ENCODE measurements at places on chromosomes 3 and 15. TPM values are rescaled to one million over a fixed set of nuclear protein-coding genes. Genes with fewer than 3 reads are reported as not detected.

SOX14 gene
- not detected for total RNA-seq

AQP9 gene
- 10.0 TPM for total RNA-seq

RASGRP1 gene
- total RNA-seq, result 1.6 TPM

ROPN1 gene
- total RNA-seq, result not detected

EFHB gene
- 0.41 TPM for total RNA-seq

GASK1A gene
- 10.2 TPM for total RNA-seq

MANF gene
- 42.6 TPM for total RNA-seq

TUSC7 gene
- not detected for total RNA-seq

CAMKV gene
- not detected for total RNA-seq

TUBGCP5 gene
- total RNA-seq, result 39.6 TPM

PDCD7 gene
- total RNA-seq, result 18.5 TPM

SYNPR gene
- total RNA-seq, result not detected

DNA sequence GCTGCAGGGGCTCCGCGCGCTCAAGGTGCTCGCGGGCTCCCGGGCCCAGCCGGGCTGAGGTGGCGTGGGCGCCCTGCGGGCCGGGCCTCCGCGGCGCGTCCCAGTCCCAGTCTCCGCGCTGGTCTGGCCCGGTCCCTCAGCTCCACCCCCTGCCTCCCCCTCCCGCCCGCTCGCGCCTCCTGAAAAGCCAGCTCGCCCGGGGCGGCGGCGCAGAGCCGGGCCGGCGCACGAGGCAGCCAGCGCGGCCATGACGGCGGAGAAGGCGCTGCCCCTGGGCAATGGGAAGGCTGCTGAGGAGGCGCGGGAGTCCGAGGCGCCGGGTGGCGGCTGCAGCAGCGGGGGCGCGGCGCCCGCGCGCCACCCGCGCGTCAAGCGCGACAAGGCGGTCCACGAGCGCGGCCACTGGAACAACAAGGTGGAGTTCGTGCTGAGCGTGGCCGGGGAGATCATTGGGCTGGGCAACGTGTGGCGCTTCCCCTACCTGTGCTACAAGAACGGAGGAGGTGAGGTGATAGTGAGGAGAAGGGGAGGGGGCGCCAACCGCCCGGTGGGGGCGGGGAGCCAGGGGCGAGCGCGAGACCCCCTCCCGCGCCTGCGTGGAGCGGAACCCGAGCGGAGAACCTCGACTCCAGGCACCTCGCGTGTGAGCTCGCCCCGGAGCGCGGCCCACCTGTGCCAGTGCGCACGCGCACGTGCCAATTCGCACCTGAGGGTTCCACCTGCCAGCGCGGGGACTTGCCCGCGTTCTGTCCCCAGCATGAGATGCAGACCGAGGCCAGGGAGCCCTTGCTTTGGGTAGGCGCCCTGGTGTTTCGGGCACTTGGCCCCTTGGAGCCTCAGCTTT is at the start of gene SLC6A11:
SLC6A11 (plus strand) TSS at position 210 of the 844 bp plus-strand sequence; CDS start at position 248, 38 bp downstream.
- no peak for DNase-seq
- no peak within 1 kb of the TSS for H3K27ac ChIP-seq
- no peaks in the 10 kb centered on the region for H3K4me1 ChIP-seq
- peak within 1 kb of the TSS; percentile 44 for H3K4me3 ChIP-seq
- H3K36me3 ChIP-seq, result no peaks in the 10 kb centered on the region

GRCh38 chr15:43872416-43873020 is 45.7 kb downstream of the WDR76 start:
- H3K4me1 ChIP-seq, result no peaks in the 10 kb centered on the region
- DNase-seq, result no peak
- H3K27me3 ChIP-seq, result no peaks in the 10 kb centered on the region
- no peak overlapping the region for H3K4me3 ChIP-seq

DNA sequence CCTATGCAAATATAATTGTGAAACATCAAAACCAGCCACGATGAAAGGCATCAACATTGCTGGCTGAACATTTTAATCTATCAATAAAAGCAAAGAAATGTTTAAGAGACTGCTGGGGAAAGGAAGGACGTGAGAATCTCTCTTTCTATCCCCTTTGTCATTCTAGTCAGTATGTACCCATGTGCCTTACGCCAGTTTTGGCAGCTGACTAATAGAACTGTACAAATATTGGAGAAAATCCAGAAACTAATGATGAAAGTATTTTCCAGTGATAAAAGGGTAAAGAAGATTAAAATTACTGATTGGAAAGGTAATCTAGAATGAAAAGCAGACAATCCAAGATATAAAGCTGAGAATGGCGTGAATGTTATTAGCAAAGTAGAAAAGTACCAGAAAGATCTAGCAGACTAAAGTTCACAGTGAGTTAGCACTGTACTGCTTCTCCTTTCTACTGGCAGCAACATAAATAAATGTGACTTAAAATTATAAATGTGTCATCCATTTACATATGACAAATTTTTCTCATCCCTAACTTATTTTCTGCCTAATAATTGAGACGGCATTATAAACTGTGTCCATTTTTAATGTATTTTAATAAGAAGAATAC is 401.9 kb upstream of the CNTN4 start:
- DNase-seq, result no peak
- no peak overlapping the region for H3K4me3 ChIP-seq
- H3K36me3 ChIP-seq, result no peaks in the 10 kb centered on the region
- H3K27ac ChIP-seq, result no peak overlapping the region
- H3K27me3 ChIP-seq, result no peaks in the 10 kb centered on the region
- H3K4me1 ChIP-seq, result no peaks in the 10 kb centered on the region

GRCh38 chr3:120202363-120202762 is 82.7 kb downstream of the GPR156 start:
- no peaks in the 10 kb centered on the region for H3K36me3 ChIP-seq
- H3K27ac ChIP-seq, result no peak overlapping the region
- no peaks in the 10 kb centered on the region for H3K27me3 ChIP-seq
- no peak overlapping the region for H3K4me3 ChIP-seq

- H3K4me1 ChIP-seq, result no peaks in the 10 kb centered on the region
- H3K36me3 ChIP-seq, result no peaks in the 10 kb centered on the region
- no peaks in the 10 kb centered on the region for H3K27me3 ChIP-seq
- DNase-seq, result no peak
Observed at GRCh38 chr3:17765819-17766472, 23.5 kb upstream of the TBC1D5 start.

GRCh38 chr3:133930341-133930933 is 34.8 kb upstream of the RAB6B start:
- no peaks in the 10 kb centered on the region for H3K27me3 ChIP-seq

DNA sequence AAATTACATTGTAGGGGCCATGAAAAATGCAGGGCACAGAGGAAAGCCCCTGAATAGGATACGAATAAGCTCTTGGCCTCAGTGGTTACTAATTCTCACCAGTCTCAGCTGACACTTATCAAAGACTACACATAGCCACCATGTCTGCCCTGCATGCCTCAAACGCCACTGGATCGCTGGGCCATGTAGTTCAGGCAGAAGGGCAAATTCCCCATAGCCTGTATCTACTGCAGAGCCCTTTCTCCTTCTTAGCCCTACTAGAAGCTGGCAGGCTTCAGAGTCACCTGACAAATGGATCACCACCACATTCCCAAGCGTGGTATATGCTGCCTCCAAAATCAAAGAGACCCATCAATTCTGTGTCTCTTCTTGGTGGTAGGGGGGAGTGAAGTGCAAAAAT is 177.4 kb downstream of the MINAR1 start:
- no peak overlapping the region for H3K27ac ChIP-seq
- no peaks in the 10 kb centered on the region for H3K36me3 ChIP-seq
- H3K27me3 ChIP-seq, result no peaks in the 10 kb centered on the region
- DNase-seq, result no peak

- DNase-seq, result no peak
- H3K4me1 ChIP-seq, result no peaks in the 10 kb centered on the region
- H3K27ac ChIP-seq, result no peak overlapping the region
- no peaks in the 10 kb centered on the region for H3K27me3 ChIP-seq
- no peak overlapping the region for H3K4me3 ChIP-seq
Observed at GRCh38 chr3:70766301-70766700, 453.9 kb upstream of the MDFIC2 start.

DNA sequence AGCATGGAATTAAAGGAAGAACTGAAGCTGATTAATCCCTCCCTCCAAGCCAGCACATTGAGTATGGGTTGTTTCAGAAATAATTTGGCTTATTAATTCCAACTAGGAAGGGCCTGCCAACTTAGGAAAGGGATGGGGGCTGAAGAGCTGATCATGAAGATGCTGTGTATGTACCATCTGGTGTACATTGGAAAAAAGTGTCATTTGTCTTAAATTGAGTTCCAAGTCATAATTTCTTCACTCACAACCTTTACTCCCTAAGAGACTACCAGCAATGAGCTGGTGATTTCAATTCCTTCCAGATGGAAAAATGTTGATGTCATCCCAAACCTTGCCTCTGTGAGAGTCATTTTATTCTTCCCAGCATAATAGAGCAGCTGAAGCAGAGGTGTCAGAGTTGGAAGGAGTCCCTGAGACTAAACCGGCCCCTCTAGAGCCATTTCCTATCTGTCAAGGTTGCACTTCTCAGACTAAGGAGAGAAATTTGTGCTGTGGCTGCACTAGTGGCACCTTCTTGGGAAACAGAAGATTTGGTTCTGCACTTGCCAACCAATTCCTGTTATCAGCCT is 79.4 kb downstream of the GTPBP8 start:
- H3K36me3 ChIP-seq, result no peaks in the 10 kb centered on the region
- no peak for DNase-seq
- no peak overlapping the region for H3K4me3 ChIP-seq

GRCh38 chr15:90191794-90192509 is 9.2 kb upstream of the SEMA4B start:
- DNase-seq, result no peak
- H3K27me3 ChIP-seq, result no peaks in the 10 kb centered on the region
- no peak overlapping the region for H3K4me3 ChIP-seq

DNA sequence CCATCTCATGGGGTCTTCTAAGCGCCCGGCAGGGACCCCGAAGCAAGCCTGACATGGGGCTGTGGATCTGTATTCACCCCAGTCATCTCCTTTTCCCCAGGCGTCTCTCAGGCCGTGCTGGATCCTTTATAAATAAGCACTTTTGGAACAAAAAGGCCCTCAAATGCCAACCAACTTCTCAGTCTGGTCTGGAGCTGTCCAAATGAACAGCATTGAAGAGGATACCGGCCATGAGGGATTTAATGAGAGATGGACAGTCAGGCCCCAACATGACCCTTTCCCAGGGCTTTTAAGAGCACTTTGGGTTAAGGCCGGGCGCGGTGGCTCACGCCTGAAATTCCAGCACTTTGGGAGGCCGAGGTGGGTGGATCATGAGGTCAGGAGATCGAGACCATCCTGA is 89.2 kb upstream of the SPATA12 start:
- no peak for DNase-seq
- no peak overlapping the region for H3K27ac ChIP-seq
- H3K27me3 ChIP-seq, result no peaks in the 10 kb centered on the region
- H3K4me3 ChIP-seq, result no peak overlapping the region
- H3K36me3 ChIP-seq, result no peaks in the 10 kb centered on the region

DNA sequence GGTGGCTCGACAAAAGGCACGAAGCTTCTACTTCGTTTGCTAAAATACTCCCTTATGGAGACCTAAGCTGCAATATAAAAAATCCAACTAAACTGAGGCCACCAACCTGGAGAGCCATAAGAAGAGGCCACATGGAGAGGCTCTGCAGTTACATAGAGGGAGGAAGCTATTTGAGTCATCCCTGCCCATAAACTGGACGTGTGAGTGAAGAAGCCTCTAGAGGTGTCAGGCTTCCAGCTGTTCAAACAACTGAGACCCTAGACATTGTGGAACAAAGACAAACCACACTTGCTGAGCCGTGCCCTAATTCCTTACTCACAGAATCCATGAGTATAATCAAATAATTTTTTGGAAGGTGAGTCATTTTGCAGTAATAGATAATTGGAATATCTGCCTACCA is 50.2 kb upstream of the GMNC start:
- H3K36me3 ChIP-seq, result no peaks in the 10 kb centered on the region
- H3K4me3 ChIP-seq, result no peak overlapping the region
- no peaks in the 10 kb centered on the region for H3K4me1 ChIP-seq
- no peak for DNase-seq
- H3K27me3 ChIP-seq, result no peaks in the 10 kb centered on the region

DNA sequence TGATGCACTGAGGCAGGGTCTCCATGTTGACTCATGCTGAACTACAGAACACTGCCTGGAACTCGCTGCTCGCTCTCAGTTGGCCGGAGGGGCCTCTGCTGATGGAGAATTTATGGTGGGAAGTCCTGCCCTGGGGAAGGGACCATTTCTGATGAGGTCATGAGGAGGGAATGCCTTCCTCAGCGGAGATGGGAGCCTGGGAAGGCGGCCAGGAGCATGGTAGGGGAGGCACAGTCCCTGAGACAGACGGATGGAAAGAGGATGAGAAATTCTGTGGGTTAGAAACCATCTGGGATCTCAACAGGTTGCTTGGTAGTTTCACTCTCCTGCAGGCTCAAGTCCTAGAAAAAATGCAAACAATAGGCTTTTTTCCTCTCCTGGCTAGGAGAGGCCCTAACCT is 56.8 kb upstream of the TPM1 start:
- no peaks in the 10 kb centered on the region for H3K36me3 ChIP-seq
- H3K4me3 ChIP-seq, result no peak overlapping the region
- DNase-seq, result no peak
- no peak overlapping the region for H3K27ac ChIP-seq
- no peaks in the 10 kb centered on the region for H3K27me3 ChIP-seq

DNA sequence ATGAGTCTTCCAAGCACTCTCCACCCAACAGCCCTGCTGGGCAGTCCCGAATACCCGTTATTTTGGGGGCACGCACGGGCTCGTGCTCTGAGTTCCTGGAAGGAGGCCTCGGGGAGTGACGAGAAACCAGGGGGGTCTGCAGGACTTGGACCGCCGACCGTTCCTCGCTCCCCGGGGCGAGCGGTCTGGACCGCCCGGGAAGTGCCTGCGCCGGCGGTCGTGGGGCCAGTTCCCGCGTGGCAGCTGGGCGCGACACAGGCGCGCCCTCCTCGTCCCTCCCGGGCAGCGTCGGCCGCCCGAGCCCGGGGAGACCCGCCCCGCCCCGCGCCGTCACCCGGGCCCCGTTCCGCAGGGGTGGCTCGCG is 387 bp downstream of the GNB4 start:
- H3K36me3 ChIP-seq, result no peaks in the 10 kb centered on the region
- peak overlapping the region; percentile 90 for H3K27ac ChIP-seq
- peak overlapping the region; percentile 77 for H3K4me3 ChIP-seq
- H3K27me3 ChIP-seq, result no peaks in the 10 kb centered on the region
- DNase-seq, result no peak

GRCh38 chr15:28984421-28985315 is 98.9 kb downstream of the APBA2 start:
- no peak overlapping the region for H3K27ac ChIP-seq
- no peak overlapping the region for H3K4me3 ChIP-seq
- H3K4me1 ChIP-seq, result no peaks in the 10 kb centered on the region
- no peaks in the 10 kb centered on the region for H3K36me3 ChIP-seq
- no peak for DNase-seq

DNA sequence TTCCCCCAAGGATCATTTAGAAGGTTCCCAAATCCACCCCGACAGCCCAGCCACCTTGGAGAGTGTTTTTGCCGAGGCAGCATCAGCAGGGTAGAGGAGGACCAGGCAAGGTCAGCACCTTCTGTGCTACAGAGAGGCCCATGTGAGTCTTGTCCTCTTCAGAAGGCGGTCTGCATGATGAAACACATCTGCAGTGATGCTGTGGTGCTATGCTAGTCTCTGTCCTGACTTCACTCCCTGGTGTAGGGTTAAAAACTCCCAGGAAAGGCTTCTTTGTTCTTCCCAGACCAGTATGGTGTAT is 87.9 kb downstream of the ITPR1 start:
- H3K36me3 ChIP-seq, result no peaks in the 10 kb centered on the region
- H3K4me1 ChIP-seq, result peaks cover 59% of the 10 kb centered on the region
- H3K27ac ChIP-seq, result peak overlapping the region; percentile 91
- DNase-seq, result no peak
- H3K4me3 ChIP-seq, result no peak overlapping the region

GRCh38 chr3:132164469-132165092 is 129.8 kb upstream of the CPNE4 start:
- no peak overlapping the region for H3K27ac ChIP-seq
- H3K4me3 ChIP-seq, result no peak overlapping the region
- DNase-seq, result no peak
- H3K27me3 ChIP-seq, result no peaks in the 10 kb centered on the region
- H3K4me1 ChIP-seq, result no peaks in the 10 kb centered on the region
- H3K36me3 ChIP-seq, result no peaks in the 10 kb centered on the region
